CD8-positive, alpha-beta T cell (primary cell): ENCODE measurements at places on chromosomes 12 and 14.

GRCh38 chr14:50318031-50318626 is 6.0 kb downstream of the DMAC2L start:
- no peak for DNase-seq

- no peak for DNase-seq
Observed at GRCh38 chr12:56150563-56150962, 1.8 kb upstream of the MYL6B start.

DNA sequence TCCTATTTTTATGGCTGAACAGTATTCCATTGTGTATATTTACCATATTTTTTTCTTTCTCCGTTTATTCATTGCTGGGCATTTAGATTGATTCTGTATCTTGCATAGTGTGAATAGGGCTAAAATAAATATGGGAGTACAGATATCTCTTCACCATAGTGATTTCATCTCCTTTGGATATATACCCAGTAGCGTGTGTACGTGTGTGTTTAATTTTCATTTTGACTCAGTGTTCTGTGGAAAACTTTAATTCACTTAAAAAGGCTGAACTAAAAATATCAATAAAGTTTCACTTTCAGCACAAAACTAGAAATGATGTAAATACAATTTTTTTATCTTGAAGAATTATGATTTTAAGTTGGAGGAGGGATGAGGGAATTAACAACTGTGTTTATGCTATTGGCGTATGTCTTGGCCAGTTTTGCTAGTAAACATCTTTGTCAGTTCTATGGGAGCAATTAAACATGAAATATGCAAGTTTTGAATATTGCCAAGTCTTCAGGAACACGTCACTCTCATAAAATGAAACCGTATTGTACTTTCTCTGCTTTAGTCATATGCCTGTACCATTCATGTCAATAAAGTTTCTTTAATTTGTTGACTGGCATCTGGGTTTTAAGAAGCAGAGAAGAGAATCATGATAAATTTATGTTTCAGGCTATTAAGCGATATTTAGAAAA is 99.8 kb downstream of the PTGER2 start:
- no peak for DNase-seq

DNA sequence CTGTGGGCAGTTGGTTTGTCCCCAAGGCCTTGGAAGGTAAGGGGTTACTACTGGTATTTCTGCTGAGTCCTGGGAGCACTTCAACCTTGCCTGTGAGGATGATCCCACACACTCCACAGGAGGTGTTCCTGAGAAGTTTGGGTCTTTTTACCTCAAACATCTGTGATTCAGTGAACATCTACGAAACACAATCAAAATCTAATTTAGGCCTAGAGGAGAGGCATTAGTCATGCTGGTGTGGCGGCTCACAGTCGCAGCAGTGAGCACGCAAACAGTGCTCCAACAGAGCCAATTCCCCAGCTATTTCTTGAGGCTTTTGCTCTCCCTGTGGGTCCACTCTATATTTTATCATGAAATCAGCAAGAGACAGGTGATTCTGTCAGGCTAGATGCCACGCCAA is 107.6 kb downstream of the APAF1 start:
- DNase-seq, result no peak

GRCh38 chr12:60977966-60978365 is 1282.2 kb upstream of the USP15 start:
- DNase-seq, result no peak

DNA sequence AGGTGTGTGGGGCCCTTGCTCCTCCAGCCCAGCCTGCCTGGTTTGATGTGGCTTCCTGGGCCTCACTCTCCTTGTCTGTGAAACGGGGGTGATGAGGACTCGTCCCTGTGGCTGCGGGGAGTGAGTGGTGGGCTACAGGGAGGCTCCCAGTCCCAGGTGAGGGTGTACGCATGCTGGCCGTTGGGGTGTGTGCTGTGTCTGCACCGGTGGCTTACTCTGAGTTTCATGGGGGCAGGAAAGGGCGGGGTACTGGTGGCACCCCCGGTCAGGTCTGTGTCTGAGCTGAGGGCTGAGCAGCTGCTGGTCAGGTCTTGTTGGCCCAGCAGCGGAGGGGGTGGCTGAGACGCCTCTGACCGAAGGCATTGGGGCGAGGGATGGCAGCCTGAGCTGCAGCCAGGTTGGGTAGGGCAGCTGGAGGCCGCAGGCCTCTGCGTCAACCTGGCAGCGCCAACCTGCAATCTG is 11.2 kb downstream of the ULK1 start:
- DNase-seq, result no peak

- DNase-seq, result no peak
Observed at GRCh38 chr12:124679533-124680371, 112.3 kb upstream of the NCOR2 start.

GRCh38 chr14:41298328-41298690 is 308.4 kb upstream of the LRFN5 start:
- no peak for DNase-seq

GRCh38 chr12:91608542-91608941 is 425.9 kb upstream of the DCN start:
- no peak for DNase-seq

- DNase-seq, result no peak
Observed at GRCh38 chr14:72715850-72716228, 178.1 kb downstream of the DPF3 start.

- DNase-seq, result no peak
Observed at GRCh38 chr12:59973515-59973914, 377.7 kb downstream of the SLC16A7 start.

- DNase-seq, result no peak
Observed at GRCh38 chr12:62191491-62192179, 68.6 kb upstream of the USP15 start.

- DNase-seq, result no peak
Observed at GRCh38 chr12:55659486-55660385, 23.0 kb downstream of the OR10P1 start.

DNA sequence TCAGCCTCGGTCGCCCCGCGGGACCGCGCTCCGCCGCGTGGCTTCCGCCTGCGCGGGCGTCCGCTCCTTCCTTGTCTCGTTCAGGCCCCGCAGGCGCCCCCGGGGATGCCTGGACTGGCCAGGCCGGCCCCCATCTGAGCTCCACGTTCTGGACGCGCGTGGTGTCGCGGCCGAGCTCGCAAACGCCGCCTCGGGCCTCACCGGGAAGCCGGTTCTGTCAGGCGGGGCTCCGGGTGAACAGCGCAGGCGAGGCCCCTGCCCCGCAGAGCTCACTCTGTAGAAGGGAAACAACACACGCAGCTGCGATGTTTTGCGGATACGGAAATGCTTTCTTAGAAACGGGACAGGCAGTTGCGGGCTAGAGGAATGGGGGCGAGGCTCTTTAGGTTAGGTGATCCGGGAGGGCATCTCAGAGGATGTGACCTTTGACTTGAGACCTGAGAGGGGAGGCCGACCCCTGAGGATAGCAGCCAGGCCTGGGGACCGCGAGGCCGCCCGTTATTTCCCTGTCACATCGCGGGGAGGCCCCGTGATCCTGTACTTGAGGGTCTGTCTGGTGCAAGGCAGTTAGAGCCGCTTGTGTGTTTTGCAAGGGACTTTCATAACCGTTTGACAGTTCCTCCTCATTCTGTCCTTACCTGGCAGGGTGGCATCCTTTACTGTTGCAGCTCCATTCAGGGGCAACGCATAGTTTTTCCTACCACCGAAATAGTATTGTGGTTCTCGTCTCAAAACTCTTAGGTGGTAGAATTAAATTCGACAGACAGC is 584 bp downstream of the VRK1 start:
- peak; percentile 13 for DNase-seq

GRCh38 chr14:58107947-58108552 is 44.0 kb downstream of the ARMH4 start:
- peak; percentile 27 for DNase-seq

DNA sequence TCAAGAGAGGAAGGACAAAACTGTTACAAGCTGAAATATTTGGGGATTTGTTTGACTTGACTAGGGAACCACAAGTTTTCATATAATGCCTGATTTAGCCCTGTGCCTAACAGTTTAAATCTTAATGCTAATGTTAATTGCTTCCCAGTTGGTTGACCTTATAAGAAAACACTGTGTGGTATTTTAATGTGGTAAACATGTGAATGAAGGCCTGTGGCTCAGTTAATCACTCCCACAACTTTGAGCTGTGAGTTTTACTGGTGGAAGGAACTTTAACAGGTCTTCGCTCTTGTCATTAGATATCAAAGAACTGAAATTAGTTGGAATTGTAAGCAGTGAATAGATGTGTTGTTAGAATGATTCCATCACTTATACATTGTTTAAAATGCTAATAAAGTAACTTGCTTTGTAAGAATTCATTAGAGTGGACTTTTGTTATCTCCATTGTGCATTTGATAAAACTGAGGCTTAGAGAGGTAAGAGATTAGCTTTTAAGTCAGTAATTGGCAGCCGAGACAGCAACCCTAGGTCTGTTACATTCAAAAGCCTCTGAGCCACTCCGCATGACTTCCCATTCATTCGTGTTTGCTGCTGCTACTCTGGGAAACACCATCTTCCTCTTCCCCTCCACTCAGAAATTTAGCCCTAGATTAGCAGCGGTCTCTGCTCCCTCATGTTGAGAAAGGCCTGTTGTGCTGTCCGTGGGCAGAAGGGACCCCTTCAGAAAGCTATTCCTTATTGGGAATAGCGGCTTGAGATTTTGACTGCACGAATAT is 1.0 kb upstream of the TBK1 start:
- no peak for DNase-seq

DNA sequence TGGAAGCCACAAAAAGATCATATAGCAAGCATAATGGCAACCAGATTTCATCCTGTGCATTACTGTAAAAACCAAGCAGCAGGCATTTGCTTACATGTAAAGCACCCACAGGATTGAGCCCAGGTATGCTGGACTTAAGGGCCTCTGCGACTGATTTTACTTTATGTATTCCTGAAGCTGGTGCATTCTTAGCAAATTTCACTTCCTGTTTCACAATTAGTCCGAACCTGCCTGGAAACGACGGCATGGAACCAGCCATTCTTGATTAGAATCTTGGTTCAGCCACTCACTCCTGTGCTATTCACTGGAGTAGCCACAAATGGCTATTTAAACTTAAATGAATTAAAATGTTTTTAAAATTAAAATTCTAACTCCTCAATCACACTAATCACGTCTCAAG is 239.2 kb downstream of the NUAK1 start:
- no peak for DNase-seq

DNA sequence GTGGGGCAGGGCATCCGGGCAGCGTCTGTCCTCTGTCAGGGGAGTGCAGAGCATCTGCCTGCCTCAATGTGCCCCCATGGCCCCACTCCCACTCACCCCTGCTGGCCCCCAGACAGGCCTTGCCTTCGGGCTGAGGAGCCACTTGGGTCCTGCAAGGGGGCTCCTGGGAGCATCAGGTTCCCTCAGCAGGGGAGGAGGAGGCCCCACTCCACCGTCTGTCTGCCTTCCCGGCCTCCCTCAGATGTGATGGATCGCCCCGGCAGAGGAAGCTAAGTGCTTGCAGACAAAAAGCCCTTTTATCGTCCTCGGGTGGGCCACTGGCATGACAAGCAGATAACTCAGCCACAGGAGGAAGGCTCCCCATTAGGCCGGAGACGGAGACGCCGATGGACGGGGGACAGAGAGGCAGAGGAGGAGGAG is 35.1 kb downstream of the NCOR2 start:
- no peak for DNase-seq

GRCh38 chr12:51281202-51281924 is 11.1 kb upstream of the SMAGP start:
- DNase-seq, result no peak

DNA sequence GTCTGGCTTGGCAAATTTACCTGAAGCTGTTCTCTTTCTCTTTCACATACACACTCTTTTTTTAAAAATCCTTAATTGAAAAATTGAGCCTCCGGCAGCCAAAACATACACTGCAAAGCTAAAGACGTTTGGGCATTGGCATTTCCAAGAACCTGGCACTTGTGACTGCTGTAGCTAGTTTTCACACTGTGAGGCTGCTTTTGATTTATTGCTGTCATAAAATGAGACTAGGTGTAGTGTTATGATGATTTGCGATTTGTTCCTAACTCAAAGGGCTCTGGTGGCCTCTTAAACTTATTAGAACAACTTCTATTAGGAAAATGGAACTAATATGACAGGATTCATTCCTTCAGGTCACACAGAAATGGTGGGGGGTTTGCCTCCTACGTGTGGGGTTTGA is 377.1 kb upstream of the FAR2 start:
- DNase-seq, result no peak

GRCh38 chr12:107558816-107559382 is 126.7 kb upstream of the PWP1 start:
- DNase-seq, result no peak

DNA sequence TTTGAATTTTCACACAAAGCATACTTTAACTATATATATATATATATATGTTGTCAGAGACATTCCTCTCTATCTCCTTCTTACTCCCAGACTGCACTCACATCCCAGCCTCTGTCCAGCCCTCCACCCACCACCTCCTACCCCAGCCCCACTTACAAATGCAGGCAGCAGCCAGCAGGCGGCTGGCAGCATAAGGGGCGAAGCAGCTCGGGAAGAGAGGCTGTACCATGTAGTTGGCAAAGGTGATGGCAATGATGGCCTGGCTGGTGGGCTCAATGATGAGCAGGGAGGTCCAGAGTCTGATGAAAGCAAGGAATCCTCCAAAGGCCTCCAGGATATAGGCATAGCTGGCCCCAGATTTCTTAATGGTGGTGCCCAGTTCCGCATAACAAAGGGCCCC is 2.5 kb downstream of the SLC7A7 start:
- no peak for DNase-seq

- no peak for DNase-seq
Observed at GRCh38 chr12:91704446-91704845, 441.2 kb downstream of the BTG1 start.

DNA sequence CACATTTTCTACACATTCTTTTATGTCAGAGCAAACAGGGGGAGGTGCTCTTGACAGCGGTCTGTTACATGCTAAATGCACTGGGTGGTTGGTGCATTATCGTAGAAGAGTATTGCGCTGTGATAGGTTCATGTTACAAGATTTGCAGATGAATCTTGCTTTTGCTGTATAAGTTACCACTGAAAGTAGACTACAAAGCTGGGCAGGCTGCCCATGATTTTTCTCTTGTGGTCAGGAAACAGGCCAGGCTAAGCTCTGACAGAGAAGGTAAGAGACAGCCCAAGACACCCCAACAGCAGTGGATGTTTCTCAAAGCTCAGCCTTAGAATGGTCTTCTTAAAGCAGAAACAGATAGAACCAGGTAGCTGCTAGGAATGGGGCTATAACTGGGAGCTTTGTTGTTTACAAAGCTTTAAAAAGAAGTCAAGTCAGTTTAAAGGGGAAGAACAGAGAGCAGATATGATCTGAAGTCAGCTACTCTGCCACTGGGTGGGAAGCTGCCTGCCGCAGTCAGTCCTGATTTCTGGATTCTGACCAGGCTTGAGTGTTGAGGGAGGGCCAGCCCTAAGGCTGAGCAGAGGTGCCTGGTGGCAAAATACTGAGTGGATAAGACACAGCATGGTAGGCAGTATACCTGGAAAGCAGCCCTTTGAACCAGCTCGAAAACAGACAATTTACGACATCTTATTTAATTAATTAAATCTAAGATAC is 9.4 kb downstream of the KCNA1 start:
- DNase-seq, result no peak
